ENCODE measurements at places on chromosomes 3 and 15.

DNA sequence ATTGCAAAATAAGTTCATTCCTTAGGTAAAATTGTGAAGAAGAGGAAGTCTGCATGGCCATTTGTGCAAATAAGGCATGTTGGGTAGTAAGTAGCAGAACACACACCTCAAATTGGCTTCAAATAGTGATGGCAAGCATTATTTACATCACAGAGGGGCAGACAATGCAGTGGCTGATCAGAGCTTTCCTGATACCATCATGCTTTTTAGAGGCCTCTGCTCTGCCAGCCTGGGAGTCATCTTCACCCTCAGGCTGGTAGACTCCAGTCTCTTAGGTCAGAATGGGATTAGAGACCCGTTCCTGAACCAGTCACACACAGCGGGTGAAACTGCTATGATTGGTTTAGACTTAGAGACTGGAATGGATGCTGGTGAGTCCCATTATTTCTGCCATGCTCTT lies 396.0 kb upstream of the MCTP2 start:
- DNase-seq: no peak

DNA sequence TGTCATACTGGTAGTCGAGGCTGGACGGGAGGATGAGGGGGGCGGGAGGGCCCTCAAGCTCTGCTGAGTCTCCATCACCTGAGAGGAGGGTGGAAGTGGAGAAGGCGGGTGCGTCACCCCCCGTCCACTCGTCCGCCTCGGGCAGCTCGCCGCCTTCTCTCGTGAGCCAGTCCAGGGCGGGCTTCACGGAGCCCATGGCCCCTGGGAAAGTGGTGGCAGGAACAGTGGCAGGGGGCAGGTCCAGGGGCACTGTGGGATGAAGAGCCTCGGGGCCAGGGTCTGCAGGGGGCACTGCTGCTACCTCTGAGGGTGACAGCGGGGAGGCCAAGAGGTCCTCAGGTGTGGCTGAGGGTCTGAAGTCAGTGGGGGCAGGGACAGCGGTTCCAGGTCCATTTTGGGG lies 10.3 kb downstream of the PLXNB1 start:
- no peak for DNase-seq

DNA sequence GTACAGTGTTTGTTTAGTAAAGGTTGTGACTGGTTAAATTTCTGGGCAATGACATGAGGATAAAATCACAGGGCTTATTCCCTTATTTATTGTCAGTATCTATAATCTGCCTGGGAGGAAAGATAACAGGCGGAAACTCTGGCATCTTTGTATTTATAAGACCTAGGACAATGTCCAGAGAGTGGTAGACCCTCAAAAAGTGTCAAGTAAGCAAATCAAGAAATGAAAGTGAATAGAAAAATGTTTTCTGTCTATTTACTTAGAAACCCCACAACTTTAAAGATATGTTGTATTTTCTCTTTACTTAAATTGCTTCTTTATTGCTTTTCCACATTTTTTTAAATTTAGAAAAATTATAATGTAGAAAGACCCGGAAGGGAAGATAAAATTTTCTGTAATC lies 544.6 kb downstream of the EDEM1 start:
- no peak for DNase-seq

- DNase-seq: no peak
These were observed 79.1 kb downstream of the TRPC1 start for GRCh38 chr3:142802891-142803290.

DNA sequence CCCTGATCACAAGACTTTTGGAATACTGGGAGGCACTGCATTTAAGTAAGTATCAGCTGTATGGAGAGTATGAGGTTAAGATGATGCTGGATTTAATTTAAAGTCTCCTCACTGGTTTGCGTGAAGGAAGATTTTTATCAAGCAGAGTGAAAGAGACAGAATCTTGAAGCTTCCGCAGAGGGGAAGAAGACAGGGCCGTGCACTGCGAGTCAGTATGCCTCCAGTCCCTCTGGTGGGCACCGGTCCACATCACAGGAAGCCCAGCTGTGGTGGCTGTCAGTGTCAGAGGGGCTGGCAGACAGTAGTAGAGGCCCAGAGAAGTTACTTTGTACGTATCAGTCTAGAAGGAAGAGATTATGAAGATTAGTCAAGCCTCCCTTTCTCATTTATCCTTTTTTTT lies 379.0 kb upstream of the TPRG1 start:
- peak; percentile 18 for DNase-seq

DNA sequence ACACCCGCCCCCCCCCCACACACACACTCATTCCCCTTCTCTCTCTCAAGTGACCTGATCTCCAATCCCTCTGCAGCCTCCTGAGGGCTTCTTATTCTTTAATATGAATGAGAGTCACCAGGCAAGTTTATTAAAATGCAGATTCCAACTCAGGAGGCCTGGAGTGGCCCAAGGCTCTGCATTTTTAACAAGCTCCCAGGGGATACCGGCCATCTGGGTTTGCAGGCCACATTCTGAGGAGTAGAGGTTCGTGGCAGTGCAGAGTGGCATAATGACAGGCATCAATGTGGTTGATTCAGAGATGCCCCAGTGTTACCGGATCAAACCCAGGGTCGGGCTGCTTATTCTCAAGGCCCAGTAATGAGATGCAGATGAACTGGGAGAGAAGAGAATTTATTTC lies 18.9 kb downstream of the EIF1B start:
- DNase-seq: no peak

DNA sequence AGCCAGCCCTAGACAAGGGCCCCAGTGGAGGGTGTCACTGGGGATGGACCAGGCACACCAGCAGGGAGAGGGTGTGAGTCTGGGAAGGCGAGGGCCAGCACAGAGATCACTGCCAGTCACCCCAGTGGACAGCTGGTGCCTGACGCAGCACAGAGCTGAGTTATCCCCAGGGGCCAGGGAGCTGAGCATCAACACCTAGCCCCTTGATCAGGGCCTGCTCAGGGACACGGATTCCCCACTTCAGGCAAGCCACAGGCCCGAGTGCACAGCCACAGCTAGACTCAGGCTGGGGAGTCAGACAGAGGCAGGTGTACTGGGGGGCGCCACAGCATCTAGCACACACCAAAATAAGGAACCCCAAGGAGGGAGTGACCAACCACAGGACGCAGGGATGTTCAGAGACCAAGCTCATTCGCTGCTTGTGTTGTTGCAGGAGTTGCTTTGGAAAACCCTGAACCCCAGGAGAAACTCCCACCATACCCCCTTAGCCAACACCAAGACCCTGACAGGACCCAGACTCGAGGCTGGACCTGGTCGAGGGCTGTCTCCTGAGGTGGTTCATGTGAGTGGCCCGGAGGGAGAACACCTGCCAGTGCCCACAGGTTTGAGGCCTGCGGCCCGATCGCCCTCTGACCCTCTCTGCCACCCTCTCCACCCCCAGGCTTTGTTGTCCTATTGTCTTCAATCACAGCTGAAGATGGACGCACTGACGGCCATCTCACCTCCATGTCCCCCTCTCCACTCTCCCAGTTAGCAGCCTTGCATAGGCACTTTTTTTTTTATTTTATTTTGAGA lies 146.8 kb downstream of the TPRA1 start:
- DNase-seq: no peak

DNA sequence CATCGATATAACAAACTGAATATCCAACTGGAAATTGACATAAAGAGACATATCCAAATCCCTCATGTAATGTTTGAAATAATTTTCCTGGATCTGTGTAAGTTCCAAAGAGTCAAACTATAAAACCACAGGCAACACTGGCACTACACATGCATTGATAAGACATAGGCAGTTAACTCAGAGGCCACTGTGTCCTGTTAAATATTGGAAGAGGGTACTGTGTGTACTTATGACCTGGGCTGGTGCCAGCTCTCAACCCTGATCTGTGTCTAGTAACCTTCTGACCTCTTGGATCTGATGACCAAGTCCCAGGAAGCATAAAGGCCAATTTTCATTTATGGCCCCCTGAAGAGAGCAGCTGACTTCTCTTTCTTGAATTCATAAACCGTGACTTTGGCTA lies 4.5 kb downstream of the NR1I2 start:
- no peak for DNase-seq

GRCh38 chr15:67174864-67175573 lies 79.4 kb downstream of the AAGAB start:
- no peak for DNase-seq

DNA sequence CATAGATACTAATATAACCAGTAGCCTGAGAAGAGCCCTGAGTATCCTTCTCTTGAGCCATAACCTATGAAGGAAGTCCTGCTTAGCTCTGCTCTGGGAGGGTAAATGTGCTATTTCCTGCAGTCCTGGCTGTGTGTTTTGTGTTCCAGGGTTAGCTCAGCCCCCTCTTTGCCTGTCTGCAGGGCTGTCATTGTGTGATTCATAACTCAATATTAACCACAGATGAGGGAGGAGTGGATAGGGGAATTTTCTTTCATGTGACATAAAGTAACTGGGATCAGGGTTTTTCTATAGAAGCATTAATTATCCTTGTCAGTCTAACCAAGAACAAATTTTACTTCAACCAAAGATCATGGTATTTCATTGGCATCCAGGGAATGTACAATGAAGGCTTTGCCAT lies 183.3 kb upstream of the ZBTB20 start:
- no peak for DNase-seq

GRCh38 chr3:99666201-99666600 lies 27.8 kb downstream of the COL8A1 start:
- DNase-seq: no peak

DNA sequence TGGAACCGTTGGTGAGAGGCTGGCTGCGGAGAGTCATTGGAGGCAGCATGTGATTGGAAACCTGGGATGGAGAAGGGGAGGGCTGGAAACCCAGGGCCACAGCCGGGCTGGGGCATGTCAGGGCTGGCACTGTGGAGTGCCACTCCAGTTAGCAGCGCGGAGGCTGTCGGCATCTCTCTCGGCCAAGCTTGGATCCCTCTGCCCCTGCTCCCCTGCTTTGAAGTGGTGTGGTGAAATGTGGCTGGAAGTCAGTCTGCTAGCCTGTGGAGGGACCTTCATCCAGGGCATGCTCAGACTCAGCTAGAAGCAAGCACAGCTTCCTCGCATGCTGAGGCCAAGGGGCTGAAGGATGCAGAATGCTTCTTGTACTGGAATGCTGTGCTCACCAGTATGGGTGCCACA lies 13.5 kb downstream of the SLCO3A1 start:
- peak; percentile 67 for DNase-seq

- DNase-seq: no peak
These were observed 22.0 kb upstream of the TATDN2 start for GRCh38 chr3:10226293-10226692.

- peak; percentile 76 for DNase-seq
These were observed 135.7 kb upstream of the IL12A start for GRCh38 chr3:159852821-159853505.

DNA sequence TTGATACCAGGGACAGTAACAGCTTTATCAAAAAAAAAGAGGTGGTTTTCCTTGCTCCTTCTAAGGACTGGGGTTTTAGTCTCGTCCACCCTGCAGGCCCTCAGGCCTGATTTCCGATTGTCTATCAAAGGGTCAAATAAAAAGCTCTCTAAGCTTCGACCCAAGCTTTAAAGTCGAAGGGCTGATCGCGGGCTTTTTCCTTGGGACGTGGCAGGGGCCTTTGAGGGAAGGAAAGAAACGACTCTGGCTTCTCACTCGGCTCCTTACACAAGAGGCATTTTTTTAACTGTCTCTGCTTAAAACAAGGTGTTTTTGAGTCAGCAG lies 354 bp upstream of the KLHL24 start:
- no peak for DNase-seq

DNA sequence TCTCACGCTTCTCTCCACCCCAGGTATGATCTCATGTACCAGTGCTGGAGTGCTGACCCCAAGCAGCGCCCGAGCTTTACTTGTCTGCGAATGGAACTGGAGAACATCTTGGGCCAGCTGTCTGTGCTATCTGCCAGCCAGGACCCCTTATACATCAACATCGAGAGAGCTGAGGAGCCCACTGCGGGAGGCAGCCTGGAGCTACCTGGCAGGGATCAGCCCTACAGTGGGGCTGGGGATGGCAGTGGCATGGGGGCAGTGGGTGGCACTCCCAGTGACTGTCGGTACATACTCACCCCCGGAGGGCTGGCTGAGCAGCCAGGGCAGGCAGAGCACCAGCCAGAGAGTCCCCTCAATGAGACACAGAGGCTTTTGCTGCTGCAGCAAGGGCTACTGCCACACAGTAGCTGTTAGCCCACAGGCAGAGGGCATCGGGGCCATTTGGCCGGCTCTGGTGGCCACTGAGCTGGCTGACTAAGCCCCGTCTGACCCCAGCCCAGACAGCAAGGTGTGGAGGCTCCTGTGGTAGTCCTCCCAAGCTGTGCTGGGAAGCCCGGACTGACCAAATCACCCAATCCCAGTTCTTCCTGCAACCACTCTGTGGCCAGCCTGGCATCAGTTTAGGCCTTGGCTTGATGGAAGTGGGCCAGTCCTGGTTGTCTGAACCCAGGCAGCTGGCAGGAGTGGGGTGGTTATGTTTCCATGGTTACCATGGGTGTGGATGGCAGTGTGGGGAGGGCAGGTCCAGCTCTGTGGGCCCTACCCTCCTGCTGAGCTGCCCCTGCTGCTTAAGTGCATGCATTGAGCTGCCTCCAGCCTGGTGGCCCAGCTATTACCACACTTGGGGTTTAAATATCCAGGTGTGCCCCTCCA lies 19.1 kb downstream of the TYRO3 start:
- no peak for DNase-seq

GRCh38 chr3:62114763-62115162 lies 258.6 kb downstream of the FEZF2 start:
- DNase-seq: no peak

DNA sequence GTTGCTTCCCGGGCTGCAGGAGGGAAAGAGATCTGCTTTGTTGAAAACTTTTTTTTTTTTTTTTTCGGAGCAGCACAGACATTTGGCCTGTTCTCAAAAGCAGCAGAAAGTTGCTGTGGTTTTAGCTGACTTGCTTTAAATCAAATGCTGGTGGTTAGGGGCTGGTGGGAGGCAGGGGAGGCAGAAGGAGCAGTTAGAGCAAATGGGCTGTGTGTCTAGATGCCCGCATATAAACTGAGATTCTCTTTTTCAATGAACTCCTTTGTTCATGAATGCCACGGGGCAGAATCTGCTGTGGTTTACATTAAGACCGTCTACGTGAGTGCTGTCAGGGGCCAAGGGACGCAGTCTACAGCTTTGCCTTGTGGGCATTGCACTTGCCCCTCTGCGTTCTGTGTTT lies 95.9 kb downstream of the FLNB start:
- DNase-seq: no peak

Measured in heart right ventricle (tissue), 16 donors.